GM23338 (cell line): ENCODE measurements at places on chromosomes 3 and 15. TPM values are rescaled to one million over a fixed set of nuclear protein-coding genes. Genes with fewer than 3 reads are reported as not detected.

- no peak for DNase-seq
Observed at GRCh38 chr3:18208856-18209255, 216.3 kb downstream of the SATB1 start.

KAT2B gene
- total RNA-seq, result 1.7 and 4.4 TPM in 2 replicates

DNA sequence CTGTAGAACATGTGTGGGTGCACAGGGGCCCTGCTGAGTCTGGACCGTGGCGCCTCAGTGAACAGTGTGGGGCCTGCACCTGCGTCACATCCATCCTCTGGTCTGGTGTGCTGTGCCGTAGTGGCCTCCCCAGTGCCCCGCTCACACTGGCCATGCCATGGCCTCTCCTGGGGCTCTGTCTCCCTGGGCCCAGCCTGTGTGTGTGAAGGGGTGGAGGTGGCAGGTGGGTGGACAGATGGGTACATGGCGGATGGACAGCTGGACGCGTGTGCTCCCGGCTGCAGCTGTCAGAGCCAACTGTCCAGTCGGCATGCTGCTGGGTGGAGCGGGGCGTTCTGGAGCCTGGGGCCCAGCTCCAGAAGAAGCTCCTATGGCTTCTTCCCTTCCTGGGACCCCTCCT is 17.8 kb downstream of the PLXNA1 start:
- no peak for DNase-seq

DNA sequence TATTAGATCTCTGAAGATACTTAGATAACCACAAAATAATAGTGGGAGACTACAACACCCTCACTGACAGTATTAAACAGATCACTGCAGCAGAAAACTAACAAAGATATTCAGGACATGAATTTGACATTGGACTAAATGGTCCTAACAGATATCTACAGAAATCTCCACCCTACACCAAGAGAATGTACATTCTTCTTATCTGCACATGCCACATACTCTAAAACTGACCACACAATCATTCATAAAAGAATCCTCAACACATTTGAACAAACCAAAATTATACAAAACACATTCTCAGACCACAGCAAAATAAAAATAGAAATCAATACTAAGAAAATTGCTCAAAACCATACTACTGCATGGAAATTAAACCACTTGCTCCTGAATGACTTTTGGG is 116.3 kb downstream of the DTWD1 start:
- DNase-seq, result no peak

GRCh38 chr15:39149636-39150150 is 431.2 kb upstream of the THBS1 start:
- no peak for DNase-seq

DNA sequence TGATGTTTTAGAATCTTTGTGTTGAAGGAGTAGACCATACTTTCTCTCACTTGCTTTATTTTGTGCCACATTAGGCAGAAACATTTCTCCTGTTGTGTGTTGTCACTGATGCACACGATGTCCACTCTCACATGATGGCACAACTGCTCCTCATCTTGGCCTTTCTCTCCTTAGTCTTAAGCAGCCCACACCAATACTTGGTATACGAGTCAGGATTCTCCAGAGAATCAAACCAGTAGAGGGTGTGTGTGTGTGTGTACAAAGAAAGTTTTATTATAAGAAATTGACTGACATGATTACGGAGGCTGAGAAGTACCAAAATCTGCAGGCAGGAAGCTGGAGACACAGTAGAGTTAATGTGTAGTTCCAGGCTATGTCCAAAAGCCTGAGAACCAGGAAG is 187.1 kb downstream of the ALCAM start:
- DNase-seq, result no peak

- peak; percentile 34 for DNase-seq
Observed at GRCh38 chr3:1087066-1087560, 5.7 kb upstream of the CNTN6 start.

GRCh38 chr3:8647137-8647985 is 2.8 kb upstream of the SSUH2 start:
- no peak for DNase-seq

GRCh38 chr3:119091936-119092677 is 53.9 kb upstream of the TEX55 start:
- no peak for DNase-seq

- no peak for DNase-seq
Observed at GRCh38 chr3:134801204-134801958, 6.3 kb downstream of the EPHB1 start.

- DNase-seq, result peak; percentile 54
Observed at GRCh38 chr3:158532099-158532734, 38.8 kb upstream of the MLF1 start.

- no peak for DNase-seq
Observed at GRCh38 chr3:75136100-75136897, 521.8 kb upstream of the CNTN3 start.

- DNase-seq, result no peak
Observed at GRCh38 chr3:150220799-150221198, 187.3 kb upstream of the TSC22D2 start.

HAPLN3 gene
- 45.2 and 62.6 TPM in 2 replicates for total RNA-seq

ABCC5 gene
- total RNA-seq, result 38.5 and 39.9 TPM in 2 replicates

CGNL1 gene
- 57.8 and 58.0 TPM in 2 replicates for total RNA-seq

DNA sequence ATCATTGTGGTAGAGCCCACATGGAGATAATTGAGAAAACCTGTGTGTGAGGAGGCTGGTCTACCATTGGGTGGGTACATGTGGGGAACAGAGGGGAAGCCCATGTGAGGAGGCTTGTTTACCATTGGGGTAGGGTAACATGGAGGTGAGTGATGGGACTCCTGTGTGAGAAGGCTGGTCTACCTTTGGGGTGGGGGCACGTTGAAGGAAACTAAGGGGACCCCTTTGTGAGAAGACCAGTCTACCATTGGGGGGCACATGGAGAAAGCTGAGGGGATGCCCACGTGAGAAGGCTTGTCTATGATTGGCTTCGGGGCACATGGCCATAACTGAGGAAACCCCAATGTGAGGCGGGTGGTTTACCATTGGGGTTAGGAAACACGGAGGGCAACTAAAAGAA is 158.5 kb downstream of the FBLN2 start:
- DNase-seq, result no peak

IL16 gene
- not detected in 2 replicates for total RNA-seq

- DNase-seq, result no peak
Observed at GRCh38 chr3:156910022-156910421, 83.9 kb downstream of the LEKR1 start.

GRCh38 chr15:52709187-52709981 is 30.2 kb upstream of the ATOSA start:
- peak; percentile 94 for DNase-seq
